ENCODE measurements at places on chromosomes 2 and 18.

- no peak for DNase-seq
These were observed 67.2 kb downstream of the KCTD1 start for GRCh38 chr18:26480897-26481795.

GRCh38 chr18:9535430-9535991 is 60.2 kb downstream of the RALBP1 start:
- no peak for DNase-seq

- DNase-seq, result no peak
These were observed 60.1 kb downstream of the ST3GAL5 start for GRCh38 chr2:85828725-85829124.

- DNase-seq, result no peak
These were observed 102.5 kb downstream of the FIGN start for GRCh38 chr2:163633291-163633690.

DNA sequence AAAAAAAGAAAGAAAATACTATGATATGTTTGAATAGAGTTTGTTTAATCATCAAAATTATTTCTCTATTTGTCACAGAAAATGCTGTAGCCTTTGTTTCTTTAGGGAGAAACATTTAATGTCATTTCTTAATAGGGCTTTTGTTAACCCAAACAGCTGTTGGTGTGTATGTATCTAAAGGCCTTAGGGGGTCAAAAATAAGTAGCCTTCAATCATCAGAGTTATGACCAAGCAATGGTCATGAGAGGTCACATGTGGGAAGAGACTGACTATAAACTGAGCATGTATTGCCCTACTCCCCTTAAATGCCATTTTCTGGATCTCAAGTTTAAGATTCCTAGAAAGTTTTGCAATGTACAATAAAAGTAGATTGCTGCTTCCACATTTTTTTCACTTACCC is 22.7 kb downstream of the HNMT start:
- no peak for DNase-seq

DNA sequence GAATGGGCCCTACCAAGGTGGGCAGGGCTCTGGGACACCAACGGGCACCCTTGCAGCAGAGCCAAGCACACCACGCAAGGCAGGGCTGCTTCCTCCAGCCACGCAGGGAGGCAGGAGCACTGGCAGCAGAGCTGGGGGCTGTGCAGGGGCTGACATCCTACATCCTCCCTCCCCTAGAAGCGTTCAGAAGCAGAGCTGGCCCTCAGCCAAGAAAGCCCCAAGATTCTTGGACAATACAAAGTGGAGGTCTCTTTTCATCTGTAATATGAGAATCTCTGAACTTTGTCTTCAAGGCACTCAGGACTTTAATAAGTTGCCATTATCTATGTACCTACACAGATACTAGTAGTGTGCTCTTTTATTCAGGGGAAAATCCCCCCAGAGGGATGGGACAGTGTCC is 128.1 kb upstream of the AGAP1 start:
- no peak for DNase-seq

GRCh38 chr2:183389546-183390080 is 265.4 kb downstream of the NUP35 start:
- DNase-seq, result no peak

DNA sequence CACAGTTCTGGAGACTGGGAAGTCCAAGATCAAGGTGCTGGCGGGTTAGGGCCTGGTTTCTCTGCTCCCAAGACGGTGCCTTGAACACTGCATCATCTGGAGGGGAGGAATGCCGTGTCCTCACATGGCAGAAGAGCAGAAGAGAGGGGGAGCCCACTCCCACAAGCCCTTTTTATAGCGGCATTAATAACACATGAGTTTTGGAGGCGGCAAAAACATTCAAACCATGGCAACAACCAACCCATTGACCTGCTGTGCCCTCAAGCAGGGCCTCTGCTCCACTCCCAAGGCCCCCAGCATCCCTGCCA is 62.0 kb downstream of the SMAD7 start:
- no peak for DNase-seq

DNA sequence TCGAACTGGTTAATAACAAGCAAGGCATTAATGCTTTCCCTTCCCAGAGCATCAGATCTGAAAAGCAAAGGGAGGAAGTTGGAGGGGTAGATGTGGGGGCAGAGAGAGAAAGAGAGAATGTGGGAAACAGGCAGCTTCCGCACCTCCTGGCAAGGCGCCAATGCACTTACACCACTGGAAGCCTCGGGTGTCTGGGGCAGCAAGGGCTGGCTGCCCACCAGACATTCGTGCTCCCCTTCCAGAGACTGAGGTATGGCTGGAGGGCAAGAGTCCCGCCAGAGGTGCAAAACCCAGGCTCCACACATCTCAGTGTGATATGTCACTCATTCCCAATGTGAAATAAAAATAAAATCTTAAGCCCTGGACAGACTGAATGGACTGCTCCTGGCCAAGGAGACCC is 46.4 kb downstream of the TEX51 start:
- DNase-seq, result no peak

DNA sequence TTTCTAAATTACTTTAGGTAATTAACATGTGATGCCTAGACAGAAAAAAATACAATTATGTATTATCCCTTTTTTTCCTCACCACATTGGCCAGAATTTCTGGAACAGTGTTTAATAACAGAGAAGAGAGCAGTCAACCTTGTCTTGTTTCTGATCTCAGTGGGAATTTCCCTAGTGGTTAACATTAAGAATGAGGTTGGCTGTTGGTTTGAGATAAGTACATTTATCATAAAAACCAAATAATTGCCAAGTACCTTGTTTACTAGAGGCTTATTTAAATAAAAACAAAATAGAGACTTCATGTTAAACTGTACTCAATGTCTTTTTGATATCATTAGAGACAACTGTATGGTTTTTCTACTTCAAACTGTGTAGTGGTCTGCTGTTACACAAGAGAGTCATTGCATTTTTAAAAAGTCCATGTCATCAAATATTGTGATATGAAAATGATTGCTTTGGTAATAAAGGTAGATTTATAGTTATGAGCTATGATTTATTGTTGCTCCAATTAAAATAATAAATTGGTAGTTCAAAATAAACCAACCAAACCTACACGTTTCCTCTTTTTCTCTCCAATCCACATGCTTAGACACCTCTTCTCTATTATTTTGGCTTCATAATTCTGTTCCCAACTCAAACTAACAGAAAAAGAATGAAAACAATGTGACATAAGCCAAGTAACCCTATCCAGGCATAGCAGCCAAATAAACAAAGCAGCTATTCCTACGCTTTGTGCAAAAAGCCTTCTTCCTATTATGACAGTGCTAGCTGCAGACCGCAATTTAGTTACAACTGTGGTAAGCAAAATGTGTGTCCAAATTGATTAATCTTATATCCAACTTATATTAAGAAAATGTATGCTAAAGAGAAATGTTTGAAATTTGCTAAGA is 20.9 kb upstream of the TANK start:
- DNase-seq, result peak; percentile 80

GRCh38 chr2:45879406-45879805 is 227.9 kb downstream of the PRKCE start:
- no peak for DNase-seq

GRCh38 chr2:183035954-183036669 is 2.1 kb downstream of the NCKAP1 start:
- no peak for DNase-seq

- DNase-seq, result no peak
These were observed 218.1 kb downstream of the TPGS2 start for GRCh38 chr18:36610661-36611060.

- DNase-seq, result no peak
These were observed 219.7 kb downstream of the THSD7B start for GRCh38 chr2:136985044-136985443.

GRCh38 chr2:25076749-25077148 is 34.9 kb downstream of the EFR3B start:
- DNase-seq, result no peak

- DNase-seq, result peak; percentile 13
These were observed 783 bp downstream of the BUB1 start for GRCh38 chr2:110677080-110677479.

GRCh38 chr2:172307800-172308199 is 119.6 kb upstream of the ITGA6 start:
- no peak for DNase-seq

DNA sequence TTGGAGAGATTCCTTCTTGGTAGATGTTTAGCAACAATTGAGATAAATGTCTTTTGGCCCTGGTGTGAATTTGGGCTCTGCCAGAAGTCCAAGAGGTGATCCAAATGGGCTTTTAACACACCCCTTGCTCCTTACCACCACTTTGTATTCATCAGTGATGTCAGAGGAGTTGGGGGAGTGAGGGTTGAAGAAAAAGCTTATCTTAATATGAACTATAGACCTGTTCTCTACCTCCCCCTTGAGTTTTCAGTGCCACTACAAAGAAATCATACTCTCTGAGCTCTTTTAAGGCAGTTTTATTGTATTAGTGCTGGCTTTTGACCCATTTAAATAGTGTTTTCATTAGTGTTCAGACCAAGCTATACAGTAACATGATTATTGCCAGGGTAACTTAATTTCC is 229.1 kb downstream of the PHLPP1 start:
- DNase-seq, result no peak

DNA sequence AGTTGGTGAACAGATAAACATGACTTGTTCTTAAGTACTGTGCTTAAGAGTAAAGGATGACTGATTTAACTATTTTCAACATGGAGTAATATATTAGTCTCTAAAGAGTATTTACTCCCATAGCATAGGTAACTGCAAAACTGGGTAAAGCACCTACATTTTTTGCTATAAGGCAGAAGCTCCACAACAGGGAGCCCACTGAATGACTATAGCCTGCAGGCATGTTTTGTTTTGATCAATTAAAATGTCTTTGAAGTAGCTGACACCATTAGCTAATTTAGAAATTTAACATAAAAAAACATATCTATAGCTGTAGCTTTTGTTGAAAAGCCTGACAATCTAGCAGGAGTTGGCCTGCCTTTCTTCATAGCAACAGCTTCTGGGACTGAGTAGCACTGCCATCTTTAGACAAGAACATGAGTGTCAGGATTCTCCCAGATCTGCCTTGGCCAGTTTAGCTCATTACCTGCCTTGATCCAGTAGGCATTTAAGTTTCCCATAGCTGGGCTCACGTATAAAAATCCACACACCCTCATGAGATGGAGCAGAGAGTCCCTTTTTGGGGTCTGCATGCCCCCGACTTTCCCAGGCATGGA is 1935.1 kb upstream of the PIK3C3 start:
- no peak for DNase-seq

DNA sequence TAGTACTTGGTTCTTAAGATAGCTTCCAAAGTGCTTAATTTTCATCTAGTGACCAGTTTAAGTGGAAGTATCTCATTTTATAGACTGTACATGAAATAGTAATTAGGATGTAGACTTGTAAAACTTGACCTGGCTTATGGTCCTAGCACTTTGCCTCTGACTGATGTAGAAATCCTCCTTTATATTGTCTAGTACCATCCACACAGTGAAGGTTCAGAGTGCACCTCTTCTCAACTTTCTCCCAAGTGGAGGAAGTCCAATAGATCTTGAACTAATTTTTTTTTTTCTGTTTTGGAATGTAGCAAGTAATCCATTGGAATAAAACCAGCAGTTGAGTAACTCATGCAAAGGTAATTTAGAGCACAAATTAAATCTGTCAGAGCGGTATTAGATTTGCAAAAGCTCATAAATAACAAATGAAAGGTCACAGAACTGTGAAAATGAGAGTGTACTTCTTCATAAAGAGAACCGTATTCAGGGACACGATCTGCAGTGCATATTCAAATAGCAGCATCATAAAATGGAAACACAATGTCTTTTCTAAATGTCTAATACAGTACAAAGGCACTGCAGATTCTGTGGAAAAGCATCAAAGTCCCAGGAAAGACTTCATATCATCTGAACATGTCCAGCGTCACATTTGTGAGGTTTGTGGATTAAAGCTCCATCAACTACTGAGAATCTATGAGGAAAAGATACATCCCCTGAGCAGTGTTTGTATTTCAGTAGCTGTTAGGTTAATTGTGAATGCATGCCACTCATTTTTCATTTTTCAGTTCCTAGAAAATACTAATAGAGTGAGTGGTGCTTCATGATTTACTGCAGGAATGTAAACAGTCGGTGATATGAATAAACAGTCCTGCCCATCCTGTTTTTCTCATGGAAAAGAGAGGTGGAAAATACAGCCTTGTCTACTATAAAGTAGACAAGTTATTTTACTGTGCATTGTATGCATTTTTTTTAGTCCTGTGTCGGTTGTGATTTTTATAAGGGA is 100.7 kb downstream of the LYPD6 start:
- no peak for DNase-seq

GRCh38 chr18:77124452-77124922 is 8.1 kb downstream of the MBP start:
- no peak for DNase-seq

DNA sequence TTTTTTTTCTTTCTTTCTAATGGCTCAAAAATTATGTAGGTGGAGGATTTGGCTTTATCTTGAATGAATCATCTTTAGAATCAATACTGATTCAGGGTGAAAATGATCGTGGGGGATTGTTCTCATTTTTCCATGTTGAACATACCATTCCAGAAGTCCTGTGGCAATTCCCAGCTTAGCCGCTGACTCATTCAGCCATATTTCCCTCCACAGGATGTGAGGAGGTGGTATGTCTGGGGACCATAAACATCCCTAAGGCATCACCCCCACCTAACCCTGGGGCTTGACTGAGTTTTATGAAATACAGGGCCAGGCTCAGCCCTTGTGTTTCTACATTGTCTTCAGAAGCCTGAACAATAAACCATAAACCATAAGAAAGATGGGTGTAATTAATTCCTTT is 92.7 kb upstream of the FN1 start:
- no peak for DNase-seq

- no peak for DNase-seq
These were observed 3.0 kb upstream of the IL1RN start for GRCh38 chr2:113124181-113124961.

DNA sequence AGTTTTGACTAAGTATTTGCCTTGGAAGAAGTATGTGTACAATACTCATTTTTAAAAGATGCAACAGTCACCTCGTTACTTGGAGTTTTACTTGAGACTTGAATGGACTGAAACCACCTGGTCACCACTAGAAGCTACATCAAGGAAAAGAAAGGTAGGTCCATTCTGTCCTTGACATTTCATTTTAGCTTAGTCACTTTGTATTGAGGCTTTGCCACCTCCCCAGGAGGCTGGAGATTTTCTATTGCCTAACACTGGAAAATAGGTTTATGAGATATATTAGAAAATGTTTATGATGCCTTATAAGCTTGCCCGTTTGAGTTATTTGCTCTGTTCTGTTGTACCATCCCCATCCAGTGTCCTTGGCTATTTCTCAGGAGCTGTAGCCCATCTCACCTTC is 107.9 kb upstream of the ETAA1 start:
- DNase-seq, result no peak

- peak; percentile 3 for DNase-seq
These were observed 40.1 kb downstream of the MTCL1 start for GRCh38 chr18:8745355-8746014.

- no peak for DNase-seq
These were observed 2.2 kb upstream of the SLC40A1 start for GRCh38 chr2:189582809-189583192.
